GM12878 (cell line): ENCODE measurements at places on chromosomes 12 and 14.

DNA sequence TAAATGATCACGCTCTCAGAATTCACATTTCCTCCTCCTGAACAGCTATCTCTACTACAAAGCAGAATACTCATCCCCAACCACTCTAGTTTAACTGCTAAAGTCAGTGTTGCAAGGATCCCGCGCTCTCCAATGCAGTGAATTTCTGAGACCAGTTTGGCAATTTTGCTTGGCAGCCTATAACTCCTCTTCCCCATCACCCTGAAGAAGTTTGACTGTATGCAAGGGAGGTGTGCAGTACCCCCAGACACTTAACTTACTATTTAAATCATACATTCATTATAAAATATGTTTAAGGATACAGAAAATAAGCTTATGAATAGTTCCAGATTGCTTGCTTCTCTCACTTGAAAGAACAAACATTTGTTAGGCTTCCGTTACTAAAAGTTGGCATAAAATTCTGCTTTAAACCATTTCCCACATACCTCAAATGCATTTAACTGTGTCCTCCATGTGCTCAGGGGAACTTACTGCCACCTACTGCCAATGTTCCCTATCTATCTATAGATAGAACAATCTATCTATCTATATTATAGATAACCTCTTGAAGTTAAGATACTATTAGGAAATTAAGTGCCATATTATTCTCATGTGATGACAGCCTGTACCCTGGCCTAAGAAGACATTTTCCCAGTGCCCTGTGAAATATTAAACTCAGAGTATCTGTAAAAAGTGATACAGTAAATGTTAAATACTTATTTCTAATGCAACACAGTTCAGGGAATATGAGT lies 2.4 kb downstream of the LGR5 start:
- no peaks in the 10 kb centered on the region for H3K36me3 ChIP-seq
- H3K4me3 ChIP-seq: no peak overlapping the region
- no peaks in the 10 kb centered on the region for H3K4me1 ChIP-seq
- no peak for DNase-seq
- no peak overlapping the region for H3K27ac ChIP-seq
- peaks cover 12% of the 10 kb centered on the region for H3K27me3 ChIP-seq

DNA sequence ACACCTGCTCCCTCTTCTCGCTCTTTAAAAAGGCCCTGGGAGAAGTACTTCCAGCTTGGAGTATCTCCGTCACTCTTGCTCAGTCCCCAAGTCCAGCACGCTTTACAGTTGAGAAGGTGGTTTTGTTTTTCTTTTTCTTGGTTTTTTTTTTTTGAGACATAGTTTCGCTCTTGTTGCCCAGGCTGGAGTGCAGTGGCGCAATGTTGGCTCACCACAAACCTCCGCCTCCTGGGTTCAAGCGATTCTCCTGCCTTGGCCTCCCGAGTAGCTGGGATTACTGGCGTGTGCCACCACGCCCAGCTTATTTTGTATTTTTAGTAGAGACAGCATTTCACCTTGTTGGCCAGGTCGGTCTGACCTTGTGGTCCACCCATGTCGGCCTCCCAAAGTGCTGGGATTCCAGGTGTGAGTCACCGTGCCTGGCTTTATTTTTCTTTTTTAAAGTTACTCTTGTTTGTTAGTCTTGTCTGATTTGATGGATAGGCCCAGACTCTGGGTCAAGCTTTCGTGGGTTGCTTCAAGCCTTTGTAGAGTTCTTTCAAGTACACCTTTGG lies 1.9 kb downstream of the TDRD9 start:
- DNase-seq: no peak
- no peaks in the 10 kb centered on the region for H3K36me3 ChIP-seq
- no peak overlapping the region for H3K4me3 ChIP-seq
- H3K27me3 ChIP-seq: no peaks in the 10 kb centered on the region

GRCh38 chr12:79433465-79434072 lies 257.2 kb downstream of the PAWR start:
- H3K27me3 ChIP-seq: no peaks in the 10 kb centered on the region
- H3K4me1 ChIP-seq: no peaks in the 10 kb centered on the region
- no peak for DNase-seq
- H3K36me3 ChIP-seq: no peaks in the 10 kb centered on the region
- no peak overlapping the region for H3K4me3 ChIP-seq

- no peaks in the 10 kb centered on the region for H3K27me3 ChIP-seq
- no peaks in the 10 kb centered on the region for H3K4me1 ChIP-seq
- DNase-seq: no peak
- peak overlapping the region; percentile 73 for H3K4me3 ChIP-seq
- H3K36me3 ChIP-seq: no peaks in the 10 kb centered on the region
- no peak overlapping the region for H3K27ac ChIP-seq
Measured at GRCh38 chr14:92037989-92038388, 1.9 kb downstream of the TRIP11 start.

- peaks cover 12% of the 10 kb centered on the region; the same call in 1 of the 2 replicates for H3K27me3 ChIP-seq
- no peak overlapping the region for H3K27ac ChIP-seq
- no peak for DNase-seq
- H3K36me3 ChIP-seq: no peaks in the 10 kb centered on the region
- no peak overlapping the region for H3K4me3 ChIP-seq
- no peaks in the 10 kb centered on the region for H3K4me1 ChIP-seq
Measured at GRCh38 chr14:61225344-61225743, 55.8 kb downstream of the TMEM30B start.
